ENCODE measurements at places on chromosomes 6 and 20.

GRCh38 chr6:43890197-43891062 lies 120.4 kb downstream of the VEGFA start:
- no peak for DNase-seq

DNA sequence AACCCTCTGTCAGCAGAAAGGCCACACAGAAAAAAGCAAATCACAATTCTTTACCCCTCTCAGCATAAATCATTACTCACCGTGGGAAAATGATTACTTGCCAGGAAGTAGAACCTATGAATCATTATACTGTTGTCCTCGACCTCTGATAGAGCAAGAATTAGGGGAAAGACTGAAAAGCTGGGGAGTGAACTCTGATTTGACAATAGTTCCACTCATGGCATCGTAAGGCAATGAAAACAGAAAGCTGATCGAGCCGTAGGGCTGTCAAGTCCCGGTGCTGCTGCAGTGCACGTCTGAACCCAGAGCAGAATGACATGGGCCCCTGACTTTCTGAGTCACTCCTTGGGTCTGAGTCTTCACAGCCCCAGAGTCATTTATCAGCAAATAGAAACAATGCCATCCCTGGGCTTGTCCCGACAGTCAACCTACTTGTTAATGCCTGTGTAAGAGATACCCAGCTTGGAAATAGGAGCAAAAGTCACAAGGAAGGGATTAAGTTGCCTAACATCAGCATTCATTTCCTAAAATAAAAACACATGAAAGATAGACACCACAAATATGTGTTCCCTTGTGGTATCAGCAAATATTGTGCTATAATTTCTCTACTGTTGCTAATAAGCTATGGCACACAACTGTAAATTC lies 224.8 kb upstream of the MARCKS start:
- peak; percentile 31 for DNase-seq

- no peak for DNase-seq
These were observed 124.3 kb downstream of the MYLK4 start for GRCh38 chr6:2626401-2626800.

DNA sequence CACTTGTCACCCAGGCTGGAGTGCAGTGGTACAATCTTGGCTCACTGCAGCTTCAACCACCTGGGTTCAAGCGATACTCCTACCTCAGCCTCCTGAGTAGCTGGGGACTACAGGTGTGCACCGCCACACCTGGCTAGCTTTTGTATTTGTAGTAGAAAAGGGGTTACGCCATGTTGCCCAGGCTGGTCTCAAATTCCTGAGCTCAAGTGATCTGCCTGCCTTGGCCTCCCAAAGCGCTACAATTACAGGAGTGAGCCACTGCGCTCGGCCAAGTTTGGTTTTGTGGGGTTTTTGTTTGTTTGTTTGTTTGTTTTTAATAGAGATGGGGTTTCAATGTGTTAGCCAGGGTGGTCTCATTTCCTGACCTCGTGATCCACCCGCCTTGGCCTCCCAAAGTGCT lies 12.3 kb downstream of the LOC128125822 start:
- DNase-seq = no peak

DNA sequence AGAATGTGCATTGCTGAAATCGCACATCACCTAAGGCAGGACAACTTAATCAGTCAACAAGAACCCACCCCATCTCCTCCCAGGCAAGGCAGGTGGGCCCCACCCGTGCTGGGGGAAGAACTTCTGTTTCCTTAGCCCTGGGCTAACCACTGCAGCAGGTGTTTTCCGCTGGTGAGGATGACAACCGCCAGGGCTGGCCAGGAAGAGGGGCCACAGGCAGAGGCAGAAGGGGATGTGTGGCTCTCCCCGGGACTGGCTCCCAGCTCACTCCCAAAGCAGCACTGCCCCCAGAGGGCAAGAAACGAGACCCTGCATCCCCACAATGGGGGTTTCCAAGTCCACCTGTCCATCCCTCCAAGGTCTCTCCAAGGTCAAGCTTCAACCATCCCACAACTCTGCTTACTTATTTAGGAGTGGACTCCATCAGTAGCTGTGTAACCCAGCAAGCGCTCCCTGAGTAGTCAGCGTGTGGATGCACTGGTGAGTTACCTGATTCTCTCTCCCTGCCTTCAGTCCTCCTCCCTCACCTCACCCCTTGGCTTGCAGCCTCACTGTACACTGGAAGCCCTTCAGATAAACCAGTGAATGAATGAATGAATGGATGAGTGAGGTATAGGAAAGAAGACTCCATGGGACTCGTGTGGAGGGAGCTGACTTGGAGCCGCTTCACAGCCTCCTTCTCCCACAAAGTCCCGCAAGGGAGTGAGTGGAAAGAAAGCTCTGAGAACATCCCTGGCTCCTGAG lies 168.2 kb upstream of the CST7 start:
- no peak for DNase-seq

DNA sequence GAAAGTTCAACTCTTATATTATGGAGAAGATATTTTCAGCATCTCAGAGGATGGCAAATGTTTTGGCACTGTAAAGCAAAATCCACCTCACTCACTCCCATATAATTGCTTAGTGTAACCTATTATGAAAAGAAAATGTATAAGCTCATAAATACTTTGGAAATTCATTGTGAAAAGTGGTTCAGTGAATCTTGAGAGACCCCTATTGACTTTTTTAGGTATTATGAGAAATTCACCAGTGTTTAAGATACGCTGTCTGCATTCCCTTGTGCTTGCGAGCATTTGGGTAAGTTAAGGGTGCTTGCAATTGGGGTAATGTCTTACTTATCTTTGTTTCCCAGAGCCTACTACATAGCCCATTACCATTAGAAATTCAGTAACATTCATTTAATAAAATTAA lies 66.3 kb upstream of the BMP5 start:
- no peak for DNase-seq

DNA sequence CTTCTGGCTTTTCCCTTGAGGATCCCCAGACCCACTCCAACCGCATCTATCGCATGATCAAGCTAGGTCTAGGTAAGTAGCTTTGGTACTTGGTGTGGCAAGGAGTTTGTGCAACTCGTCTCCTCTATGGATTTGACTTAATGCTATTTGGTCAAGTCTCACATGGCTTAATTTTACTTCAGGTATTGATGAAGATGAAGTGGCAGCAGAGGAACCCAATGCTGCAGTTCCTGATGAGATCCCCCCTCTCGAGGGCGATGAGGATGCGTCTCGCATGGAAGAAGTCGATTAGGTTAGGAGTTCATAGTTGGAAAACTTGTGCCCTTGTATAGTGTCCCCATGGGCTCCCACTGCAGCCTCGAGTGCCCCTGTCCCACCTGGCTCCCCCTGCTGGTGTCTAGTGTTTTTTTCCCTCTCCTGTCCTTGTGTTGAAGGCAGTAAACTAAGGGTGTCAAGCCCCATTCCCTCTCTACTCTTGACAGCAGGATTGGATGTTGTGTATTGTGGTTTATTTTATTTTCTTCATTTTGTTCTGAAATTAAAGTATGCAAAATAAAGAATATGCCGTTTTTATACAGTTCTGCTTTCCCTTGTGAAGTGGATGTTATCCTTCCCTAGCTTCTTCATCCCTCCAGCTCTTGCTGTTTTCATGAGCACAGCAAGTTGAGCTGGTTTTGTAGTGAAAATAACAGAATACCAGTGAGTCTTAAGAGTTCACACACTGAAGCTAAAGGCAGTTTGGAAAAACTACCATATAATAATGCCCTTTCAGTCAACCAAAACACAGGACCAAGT lies 3.8 kb downstream of the SLC35B2 start:
- DNase-seq = peak; percentile 68

- DNase-seq = no peak
These were observed 25.7 kb downstream of the KCNG1 start for GRCh38 chr20:50996901-50997865.

DNA sequence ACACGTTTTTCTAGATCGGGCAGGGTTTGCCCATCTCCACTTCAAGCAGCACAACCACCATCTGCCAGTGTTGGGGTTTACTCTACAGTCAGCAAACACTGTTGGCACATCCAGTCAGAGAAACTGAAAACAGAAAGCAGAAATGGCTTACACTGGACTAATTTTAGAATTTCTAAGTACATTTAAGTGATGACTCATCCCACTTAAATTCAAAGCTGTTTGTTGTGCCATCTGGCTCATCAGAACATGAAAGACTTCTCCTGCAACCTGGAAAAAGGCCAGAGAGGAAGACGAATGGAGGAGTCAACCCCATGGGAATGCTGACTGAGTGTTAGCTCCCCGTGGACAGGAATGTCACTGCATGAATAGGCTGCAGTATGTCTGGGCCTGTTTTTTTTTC lies 21.8 kb downstream of the FAM209B start:
- no peak for DNase-seq

GRCh38 chr6:136427378-136427717 lies 122.9 kb downstream of the MAP7 start:
- DNase-seq = no peak

GRCh38 chr6:40910260-40910893 lies 128.6 kb downstream of the UNC5CL start:
- DNase-seq = no peak

GRCh38 chr6:74611220-74611619 lies 594.6 kb downstream of the COL12A1 start:
- no peak for DNase-seq

DNA sequence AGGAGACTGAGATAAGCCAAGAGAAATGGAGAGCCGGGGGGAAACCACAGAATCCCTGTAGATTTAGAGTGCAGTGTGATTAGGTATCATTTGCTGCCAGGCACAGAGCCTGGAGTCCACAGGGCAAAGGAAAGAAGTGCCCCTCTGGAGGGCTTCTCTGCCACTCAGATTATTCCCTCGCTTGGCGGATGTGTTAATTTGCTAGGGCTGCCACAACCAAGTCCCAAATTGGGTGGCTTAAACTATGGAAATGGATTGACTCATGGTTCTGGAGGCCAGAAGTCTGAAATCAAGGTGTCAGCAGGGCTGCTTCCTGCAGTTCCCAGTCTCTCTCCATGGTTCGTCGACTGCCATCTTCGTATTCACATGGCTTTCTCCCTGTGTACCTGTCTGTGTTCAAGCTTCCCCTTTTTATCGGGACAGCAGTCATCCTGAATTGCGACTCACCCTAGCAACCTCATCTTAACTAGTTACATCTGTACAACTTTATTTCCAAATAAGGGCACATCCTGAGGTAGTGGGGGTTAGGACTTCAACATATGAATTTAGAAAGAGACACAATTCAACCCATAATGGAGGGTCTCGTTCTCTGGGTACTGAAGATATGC lies 122.2 kb downstream of the ANKRD60 start:
- no peak for DNase-seq

- no peak for DNase-seq
These were observed 94.5 kb upstream of the STXBP5 start for GRCh38 chr6:147109707-147110106.

- DNase-seq = no peak
These were observed 13.9 kb upstream of the BHLHE23 start for GRCh38 chr20:63020681-63021080.

GRCh38 chr20:42258564-42259302 lies 640.6 kb upstream of the CHD6 start:
- no peak for DNase-seq

DNA sequence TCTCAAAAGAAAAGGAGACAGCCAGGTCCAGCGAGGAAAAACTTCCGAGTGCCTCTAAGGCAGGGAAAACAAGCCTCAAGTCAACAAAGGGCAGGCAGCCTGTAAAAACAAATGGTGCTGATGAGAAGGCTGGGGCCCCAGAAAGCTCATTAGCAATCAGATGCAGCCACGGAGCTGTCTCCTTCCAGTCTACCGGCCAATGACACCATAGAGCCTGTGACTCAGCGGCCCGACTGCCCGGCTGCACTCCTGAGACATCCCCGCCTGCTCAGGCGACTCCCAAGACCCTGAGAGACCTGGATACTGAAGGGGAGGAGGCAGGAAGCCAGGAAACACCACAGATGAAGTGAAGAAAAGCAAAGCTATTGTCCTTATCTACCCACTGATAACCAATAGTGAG lies 120.1 kb upstream of the HDDC2 start:
- DNase-seq = no peak

GRCh38 chr20:11890331-11891076 lies 27.2 kb upstream of the BTBD3 start:
- DNase-seq = peak; percentile 60
